ENCODE measurements at places on chromosomes 2 and 18. TPM values are rescaled to one million over a fixed set of nuclear protein-coding genes. Genes with fewer than 3 reads are reported as not detected.

The RAX gene
- total RNA-seq = not detected

The HTR2B gene
- 3.0 TPM for total RNA-seq

The KCNK3 gene
- total RNA-seq = 8.1 TPM

The DPYSL5 gene
- not detected for total RNA-seq

The KLHL29 gene
- 10.5 TPM for total RNA-seq

- no peak for DNase-seq
- H3K36me3 ChIP-seq = no peaks in the 10 kb centered on the region
- H3K4me3 ChIP-seq = no peak overlapping the region
- H3K27me3 ChIP-seq = no peaks in the 10 kb centered on the region
- no peaks in the 10 kb centered on the region for H3K4me1 ChIP-seq
These were observed 92.1 kb upstream of the HS6ST1 start for GRCh38 chr2:128410758-128411215.

DNA sequence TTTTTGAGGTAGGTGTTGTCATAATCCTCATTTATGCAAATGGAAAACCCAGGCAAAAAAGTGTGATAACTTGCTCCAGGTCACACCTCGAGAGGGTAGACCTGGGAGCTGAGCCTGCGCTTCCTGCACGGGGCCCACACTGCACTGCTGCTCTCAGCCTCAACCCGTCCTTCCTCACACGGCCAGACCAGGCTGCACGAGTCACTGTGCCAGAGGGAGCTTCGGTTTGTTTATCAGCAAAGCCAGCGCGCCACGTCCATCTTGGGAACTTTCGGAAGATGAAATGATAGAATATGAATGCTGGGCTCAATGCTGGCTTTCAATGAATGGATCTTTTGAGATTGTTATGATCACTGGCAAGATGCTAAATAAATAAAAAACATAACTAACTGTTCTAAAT, 14.4 kb downstream of the COPS9 start:
- DNase-seq = peak; percentile 41
- H3K4me3 ChIP-seq = no peak overlapping the region
- no peaks in the 10 kb centered on the region for H3K27me3 ChIP-seq
- H3K36me3 ChIP-seq = no peaks in the 10 kb centered on the region
- H3K4me1 ChIP-seq = no peaks in the 10 kb centered on the region

GRCh38 chr2:80655265-80655664, 350.7 kb upstream of the LRRTM1 start:
- H3K4me1 ChIP-seq = no peaks in the 10 kb centered on the region
- no peak overlapping the region for H3K27ac ChIP-seq
- no peak for DNase-seq
- H3K4me3 ChIP-seq = no peak overlapping the region
- no peaks in the 10 kb centered on the region for H3K36me3 ChIP-seq
- H3K27me3 ChIP-seq = no peaks in the 10 kb centered on the region

- no peaks in the 10 kb centered on the region for H3K27me3 ChIP-seq
- no peak overlapping the region for H3K27ac ChIP-seq
- no peak overlapping the region for H3K4me3 ChIP-seq
These were observed 763.0 kb upstream of the ACVR2A start for GRCh38 chr2:147081831-147082230.

DNA sequence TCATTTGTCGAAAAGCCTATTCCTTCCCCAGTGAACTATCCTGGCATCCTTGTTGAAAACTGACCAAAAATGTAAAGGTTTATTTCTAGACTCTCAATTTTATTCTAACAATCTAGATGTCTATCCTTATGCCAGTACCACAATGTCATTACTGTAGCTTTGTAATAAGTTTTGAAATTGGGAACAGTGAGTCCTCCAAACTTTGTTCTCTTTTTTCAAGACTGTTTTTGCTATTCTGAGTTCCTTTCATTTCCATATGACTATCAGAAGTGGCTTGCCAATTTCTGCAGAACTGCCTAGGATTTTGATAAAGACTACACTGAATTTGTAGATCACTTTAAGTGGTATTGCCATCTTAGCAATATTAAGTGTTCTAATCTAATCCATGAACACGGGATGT, 9.7 kb downstream of the STARD7 start:
- H3K4me1 ChIP-seq = peaks cover 10% of the 10 kb centered on the region
- no peaks in the 10 kb centered on the region for H3K27me3 ChIP-seq
- no peak overlapping the region for H3K27ac ChIP-seq
- no peak overlapping the region for H3K4me3 ChIP-seq
- H3K36me3 ChIP-seq = no peaks in the 10 kb centered on the region
- DNase-seq = no peak

GRCh38 chr18:45253056-45253565, 362.2 kb upstream of the SLC14A2 start:
- H3K27ac ChIP-seq = no peak overlapping the region
- H3K27me3 ChIP-seq = no peaks in the 10 kb centered on the region
- H3K4me1 ChIP-seq = no peaks in the 10 kb centered on the region
- no peak for DNase-seq

DNA sequence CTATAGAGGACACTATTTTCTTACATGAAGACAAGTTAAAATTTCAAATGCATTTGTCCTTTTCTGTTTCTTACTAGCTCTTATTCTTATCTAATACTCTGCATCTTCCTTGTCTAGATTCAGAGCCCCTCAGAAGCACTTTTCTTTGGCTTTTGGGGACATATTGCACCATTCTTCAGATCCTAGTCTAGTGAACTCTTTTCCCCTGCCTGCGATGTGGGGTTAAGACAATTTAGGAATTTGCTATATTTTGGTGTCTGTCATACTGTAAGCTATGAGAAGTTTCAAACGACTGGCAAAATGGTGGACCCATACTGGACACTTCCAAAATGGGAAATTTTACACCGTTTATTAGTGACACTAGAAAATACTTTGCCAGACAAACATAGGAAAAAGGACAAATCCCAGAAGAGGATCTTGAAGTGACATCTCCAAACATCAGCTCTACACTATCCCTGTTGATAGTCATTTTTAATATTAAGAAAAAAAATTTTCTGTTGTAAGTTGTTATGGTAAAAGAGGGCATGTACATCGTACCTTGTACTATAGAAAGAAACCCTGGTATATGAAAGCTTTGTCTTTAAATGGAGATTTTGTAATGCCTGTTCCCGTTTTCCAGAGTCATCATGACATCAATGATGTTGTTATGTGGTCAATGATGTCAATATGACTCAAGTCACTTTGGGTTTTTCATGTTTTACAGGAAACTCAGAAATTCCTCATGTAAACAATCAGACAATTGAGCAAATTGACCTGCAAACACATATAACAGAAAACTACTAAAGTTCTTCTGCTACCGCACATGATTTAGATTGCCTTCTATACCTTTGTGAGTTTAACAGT, 4.4 kb upstream of the KYNU start:
- no peak overlapping the region for H3K4me3 ChIP-seq
- no peak overlapping the region for H3K27ac ChIP-seq
- H3K4me1 ChIP-seq = no peaks in the 10 kb centered on the region
- no peaks in the 10 kb centered on the region for H3K27me3 ChIP-seq
- DNase-seq = no peak

GRCh38 chr2:222054813-222055212, 244.0 kb downstream of the PAX3 start:
- H3K4me1 ChIP-seq = no peaks in the 10 kb centered on the region
- H3K36me3 ChIP-seq = no peaks in the 10 kb centered on the region
- no peak overlapping the region for H3K27ac ChIP-seq
- H3K4me3 ChIP-seq = no peak overlapping the region
- H3K27me3 ChIP-seq = peaks cover 18% of the 10 kb centered on the region
- no peak for DNase-seq

DNA sequence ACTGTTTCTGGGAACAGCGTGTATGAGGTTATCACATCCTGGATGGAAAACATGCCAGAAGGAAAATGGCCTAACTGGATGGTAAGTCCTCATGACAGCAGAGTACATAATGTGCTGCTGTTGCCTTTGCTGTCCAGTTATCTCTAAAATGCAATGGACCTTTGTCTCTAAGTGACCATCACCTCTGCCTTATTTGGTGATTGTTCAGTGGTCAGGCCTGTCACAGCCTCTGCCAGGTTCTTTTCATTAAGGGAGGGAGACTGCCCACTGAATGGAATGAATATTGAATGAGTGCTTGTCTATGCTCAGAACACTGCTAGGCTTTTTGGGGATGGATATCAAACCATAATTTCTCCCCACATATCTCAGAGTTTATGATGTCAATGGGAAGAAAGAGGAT, 29.0 kb downstream of the SLC3A1 start:
- no peak overlapping the region for H3K27ac ChIP-seq
- peaks cover 51% of the 10 kb centered on the region for H3K36me3 ChIP-seq
- H3K4me1 ChIP-seq = no peaks in the 10 kb centered on the region

- DNase-seq = peak; percentile 67
- peak overlapping the region; percentile 86 for H3K4me3 ChIP-seq
- H3K27ac ChIP-seq = peak overlapping the region; percentile 43
- no peaks in the 10 kb centered on the region for H3K4me1 ChIP-seq
- no peaks in the 10 kb centered on the region for H3K27me3 ChIP-seq
- no peaks in the 10 kb centered on the region for H3K36me3 ChIP-seq
These were observed 901 bp downstream of the SPOPL start for GRCh38 chr2:138502255-138503086.

DNA sequence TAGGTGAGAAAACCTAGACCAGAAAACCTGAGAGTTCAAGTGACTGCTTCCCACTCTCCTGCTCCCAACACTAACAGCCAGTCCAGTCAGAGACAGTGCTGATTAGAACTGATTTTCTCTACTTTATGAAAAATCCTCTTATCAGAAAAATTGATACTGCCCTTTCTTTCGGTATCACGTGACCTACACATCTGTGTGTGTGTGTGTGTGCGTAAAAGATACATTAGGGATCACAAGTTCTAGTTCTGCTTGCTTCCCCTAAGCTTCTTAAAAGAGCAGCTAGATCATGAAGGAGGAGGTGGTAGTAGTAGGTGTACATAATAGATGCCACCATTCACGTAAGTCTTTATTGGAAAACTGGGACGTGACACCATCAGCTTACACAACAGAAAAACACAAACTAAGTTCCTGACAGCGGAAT, 1.5 kb downstream of the ARL5A start:
- no peak for DNase-seq
- H3K4me3 ChIP-seq = peak overlapping the region; percentile 98
- H3K27ac ChIP-seq = no peak overlapping the region
- no peaks in the 10 kb centered on the region for H3K36me3 ChIP-seq
- H3K27me3 ChIP-seq = no peaks in the 10 kb centered on the region

- no peaks in the 10 kb centered on the region for H3K27me3 ChIP-seq
- DNase-seq = no peak
- H3K4me3 ChIP-seq = no peak overlapping the region
- no peak overlapping the region for H3K27ac ChIP-seq
These were observed 728.7 kb upstream of the ID2 start for GRCh38 chr2:7953195-7953594.

GRCh38 chr2:46091004-46091403, 206.2 kb upstream of the EPAS1 start:
- H3K4me1 ChIP-seq = no peaks in the 10 kb centered on the region
- H3K27ac ChIP-seq = no peak overlapping the region
- DNase-seq = no peak
- H3K4me3 ChIP-seq = no peak overlapping the region
- peaks cover 22% of the 10 kb centered on the region for H3K36me3 ChIP-seq

DNA sequence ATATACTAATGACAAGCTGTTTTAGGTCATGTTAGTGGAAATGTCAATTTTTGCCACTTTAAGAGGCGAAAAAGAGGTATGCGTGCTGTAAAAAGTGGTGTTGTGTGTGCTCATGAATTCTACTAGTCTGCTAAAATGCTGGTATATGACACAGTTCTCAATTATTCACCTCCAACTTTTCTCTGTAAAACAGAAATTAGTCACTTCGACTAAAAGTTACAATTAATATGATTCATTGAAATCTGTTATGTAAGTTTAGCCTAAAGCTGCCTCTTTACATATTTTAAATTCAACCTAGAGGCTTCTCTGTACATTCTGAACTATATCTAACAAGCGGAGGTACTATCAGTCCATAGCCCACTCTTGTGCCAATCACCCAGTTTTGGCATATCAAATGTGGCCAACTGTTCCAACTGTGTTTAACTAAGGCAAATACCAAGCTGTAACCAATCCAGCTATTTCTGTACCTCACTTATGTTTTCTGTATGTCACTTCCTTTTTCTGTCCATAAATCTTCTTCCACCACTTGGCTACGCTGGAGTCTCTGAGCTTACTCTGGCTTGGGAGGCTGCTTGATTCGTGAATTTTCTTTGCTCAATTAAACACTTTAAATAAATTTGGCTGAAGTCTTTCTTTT, 20.8 kb downstream of the BAZ2B start:
- DNase-seq = no peak
- no peak overlapping the region for H3K4me3 ChIP-seq
- no peaks in the 10 kb centered on the region for H3K4me1 ChIP-seq
- H3K27me3 ChIP-seq = no peaks in the 10 kb centered on the region

DNA sequence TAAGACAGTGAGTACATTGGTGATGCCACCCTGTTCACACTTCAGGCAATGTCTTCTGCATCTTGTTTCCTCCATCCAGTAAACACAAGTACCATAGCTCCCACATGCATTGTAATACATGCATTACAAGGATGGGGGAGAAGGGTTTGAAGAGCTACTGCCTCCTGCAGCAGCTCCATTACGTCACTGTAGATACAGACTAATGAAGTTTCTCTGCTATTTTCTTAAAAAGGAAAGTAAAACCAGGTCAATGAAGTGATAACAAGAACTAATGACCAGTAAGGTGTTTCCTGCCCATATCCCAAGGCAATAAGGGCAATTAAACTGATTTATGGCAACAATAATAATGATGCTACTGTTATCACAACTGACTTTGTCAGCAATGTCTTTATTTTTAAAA, 18.2 kb upstream of the BBS5 start:
- no peak for DNase-seq
- no peaks in the 10 kb centered on the region for H3K27me3 ChIP-seq
- H3K4me3 ChIP-seq = no peak overlapping the region
- H3K27ac ChIP-seq = no peak overlapping the region

GRCh38 chr2:177832611-177833433, 239.8 kb downstream of the PDE11A start:
- H3K4me1 ChIP-seq = no peaks in the 10 kb centered on the region
- H3K4me3 ChIP-seq = no peak overlapping the region
- no peaks in the 10 kb centered on the region for H3K27me3 ChIP-seq
- no peak for DNase-seq

DNA sequence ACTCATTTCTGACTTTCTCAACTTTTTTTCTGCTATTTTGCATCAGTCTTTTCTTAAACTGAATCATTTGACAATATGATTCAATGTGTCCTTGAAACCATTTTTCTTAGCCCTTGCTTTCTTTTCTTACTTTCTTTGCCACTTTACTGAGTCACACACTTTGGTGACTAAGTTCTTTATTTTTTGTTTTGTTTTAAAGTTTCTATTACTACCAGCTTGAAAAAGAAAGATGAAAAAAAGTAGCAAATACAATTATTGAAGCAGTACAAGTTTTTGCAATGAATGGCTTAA, 116.5 kb downstream of the DOCK10 start:
- no peaks in the 10 kb centered on the region for H3K4me1 ChIP-seq
- H3K4me3 ChIP-seq = no peak overlapping the region
- no peak overlapping the region for H3K27ac ChIP-seq
- no peaks in the 10 kb centered on the region for H3K36me3 ChIP-seq
- no peaks in the 10 kb centered on the region for H3K27me3 ChIP-seq

DNA sequence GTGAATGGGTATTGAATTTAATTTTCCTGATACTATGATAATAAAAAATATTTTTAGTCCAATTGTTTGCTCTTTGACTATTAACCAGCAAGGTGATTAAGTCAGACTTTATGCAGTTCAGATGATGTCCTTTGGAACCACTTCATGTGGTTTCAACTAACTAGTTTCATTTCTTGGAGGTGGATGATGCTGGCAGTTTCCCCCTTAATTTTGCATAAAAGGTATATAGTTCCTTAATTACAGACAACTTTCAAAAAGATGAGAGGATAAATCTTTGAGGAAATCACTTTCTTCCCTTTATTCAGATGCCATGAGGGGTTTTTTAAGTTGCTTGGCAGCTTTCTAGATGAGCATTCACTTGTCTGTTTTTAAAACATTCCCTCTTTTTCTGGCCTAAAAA, 223.1 kb downstream of the PHLPP1 start:
- H3K36me3 ChIP-seq = no peaks in the 10 kb centered on the region
- no peak overlapping the region for H3K27ac ChIP-seq
- DNase-seq = no peak
- H3K4me1 ChIP-seq = no peaks in the 10 kb centered on the region
- no peaks in the 10 kb centered on the region for H3K27me3 ChIP-seq
